Activated CD4-positive, alpha-beta T cell treated with anti-CD3 and anti-CD28 coated beads, Interleukin-2, Interleukin-6, amounts not matched to agents 100 ng/mL and 50 ng/mL, durations not matched to agents 16 hours and 8 hours (primary cell): ENCODE measurements at places on chromosomes 7 and 10.

DNA sequence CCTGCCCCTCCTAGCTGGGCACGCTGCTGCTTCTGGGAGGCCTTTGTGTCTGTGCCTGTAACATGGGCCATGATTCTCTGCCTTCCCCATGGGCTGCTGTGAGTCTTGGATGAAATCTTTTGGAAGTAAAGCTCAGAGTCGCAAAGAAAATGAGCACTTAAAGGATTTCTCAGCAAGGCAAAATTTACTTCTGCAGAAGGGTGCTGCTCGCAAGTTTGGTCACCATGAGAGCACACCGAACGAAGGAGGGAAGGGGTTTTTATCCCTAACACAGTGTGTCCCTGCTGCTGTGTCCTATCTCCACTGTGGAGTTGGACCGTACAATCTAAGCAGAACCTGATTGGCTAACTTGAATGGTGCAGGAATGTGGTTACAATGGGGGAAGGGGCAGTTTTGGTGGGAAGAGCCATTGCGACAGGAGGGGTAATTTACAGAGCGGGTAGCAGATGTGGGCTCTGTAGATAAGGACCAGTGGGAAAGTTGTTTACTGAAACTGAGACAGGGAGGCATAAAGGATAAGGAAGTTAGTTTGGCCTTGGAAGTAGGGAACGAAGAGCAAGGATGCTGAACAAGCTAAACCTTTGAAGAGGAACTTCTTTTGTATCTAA is 57.5 kb downstream of the FANK1 start:
- no peak for DNase-seq

DNA sequence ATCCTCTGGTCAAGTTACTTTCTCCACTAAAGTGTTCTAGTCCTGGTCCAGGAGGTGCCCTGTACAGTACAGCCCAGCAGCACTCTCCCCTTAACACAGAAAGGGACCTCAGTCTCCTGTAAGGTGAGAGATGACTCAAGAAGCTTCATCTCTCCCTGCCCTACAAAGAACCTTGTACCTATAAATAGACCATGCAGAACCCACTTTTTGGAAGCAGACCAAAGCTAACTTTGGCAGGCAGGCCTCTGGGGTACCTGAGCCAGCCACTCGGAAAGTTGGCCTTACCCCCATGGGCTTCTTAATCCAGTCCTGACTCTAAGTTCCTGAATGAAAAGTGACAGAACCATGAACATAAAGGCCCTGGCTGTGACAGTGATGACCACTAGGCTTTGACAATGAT is 454.8 kb downstream of the KCNMA1 start:
- no peak for DNase-seq

GRCh38 chr7:158257516-158258410 is 329.9 kb downstream of the PTPRN2 start:
- no peak for DNase-seq

DNA sequence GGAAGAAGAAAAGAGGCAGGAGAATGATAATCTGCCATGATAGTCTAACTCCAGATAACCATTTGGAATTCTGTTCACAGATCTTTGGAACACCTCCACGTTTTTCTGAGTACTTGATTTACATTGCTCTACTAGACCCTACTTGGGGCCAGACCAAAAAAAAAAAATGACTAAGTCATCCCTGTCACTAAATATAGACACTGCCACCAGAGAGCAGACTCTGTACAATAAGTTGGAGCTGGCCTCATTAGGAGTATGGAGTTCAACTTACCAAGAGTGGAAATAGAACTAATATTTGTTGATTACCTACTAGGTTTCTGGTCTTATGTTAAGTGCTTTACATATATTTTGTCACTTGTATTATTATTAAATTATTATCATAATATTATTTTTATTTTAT is 80.9 kb upstream of the ZNF800 start:
- no peak for DNase-seq

DNA sequence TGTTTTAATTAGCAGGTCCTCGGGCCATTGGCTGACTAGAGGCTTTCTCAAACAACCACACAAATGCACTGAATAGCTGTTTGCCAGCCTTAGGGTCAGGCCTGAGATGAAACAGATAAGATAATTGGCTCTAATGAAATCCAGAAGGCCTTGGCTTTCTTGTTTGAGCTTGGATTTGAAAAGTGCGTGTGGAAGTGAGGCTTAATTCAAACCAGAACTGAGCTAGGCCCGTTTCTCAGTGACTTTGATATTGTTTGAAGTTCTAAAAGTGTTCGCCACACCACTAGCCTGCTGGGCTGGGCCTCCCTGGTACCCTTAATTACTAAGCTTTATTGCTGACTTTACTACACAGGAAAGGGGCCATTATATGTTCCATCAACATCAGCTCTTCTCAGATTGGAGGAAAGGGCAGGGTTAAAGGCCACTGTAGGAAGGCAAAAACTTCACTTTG is 270.6 kb downstream of the TWIST1 start:
- no peak for DNase-seq
